ENCODE measurements at places on chromosomes 7 and 10.
A peak's percentile ranks its signal among the peaks of the same experiment; 100 is the strongest.

- no peak for DNase-seq
These were observed 10.1 kb downstream of the PON2 start for GRCh38 chr7:95424716-95425115.

- no peak for DNase-seq
These were observed 20.2 kb downstream of the DNAJB9 start for GRCh38 chr7:108589874-108590273.

GRCh38 chr10:125084191-125084613, 76.2 kb downstream of the CTBP2 start:
- DNase-seq: peak; percentile 81

DNA sequence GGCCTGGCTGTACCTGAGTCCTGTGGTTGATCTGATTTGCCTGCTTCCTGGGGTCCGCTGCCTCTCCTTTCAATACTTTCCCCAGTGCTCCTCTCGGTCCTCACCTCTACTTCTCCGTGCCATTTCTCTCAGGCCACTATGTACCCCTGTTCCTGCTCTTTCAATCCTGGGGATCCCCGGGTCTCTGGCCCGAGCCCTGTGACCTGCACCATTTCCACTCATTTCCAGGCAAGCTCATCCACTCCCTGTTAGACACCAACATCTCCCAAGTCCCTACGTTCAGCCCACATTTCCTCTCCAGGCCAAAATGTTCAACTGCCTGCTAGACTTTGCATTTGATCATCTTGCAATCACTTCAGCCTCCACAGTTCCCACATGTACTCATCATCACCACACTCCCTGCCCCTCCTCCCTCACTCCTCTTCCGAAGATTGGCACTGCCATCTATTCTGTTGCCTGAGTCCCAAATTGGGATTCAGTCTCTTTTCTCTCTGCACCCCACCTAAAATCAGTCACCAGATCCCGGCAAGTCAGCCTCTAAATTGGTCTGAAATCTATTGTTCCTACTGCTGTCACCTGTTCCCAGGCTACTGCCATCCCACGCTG, 34.4 kb upstream of the ZMIZ1 start:
- DNase-seq: no peak

Measured in T1000 (cell line).